Activated naive CD8-positive, alpha-beta T cell treated with anti-CD3 and anti-CD28 coated beads, Interleukin-2, amount 50 U/mL, for 24 hours (primary cell): ENCODE measurements at places on chromosomes 2 and 18.

DNA sequence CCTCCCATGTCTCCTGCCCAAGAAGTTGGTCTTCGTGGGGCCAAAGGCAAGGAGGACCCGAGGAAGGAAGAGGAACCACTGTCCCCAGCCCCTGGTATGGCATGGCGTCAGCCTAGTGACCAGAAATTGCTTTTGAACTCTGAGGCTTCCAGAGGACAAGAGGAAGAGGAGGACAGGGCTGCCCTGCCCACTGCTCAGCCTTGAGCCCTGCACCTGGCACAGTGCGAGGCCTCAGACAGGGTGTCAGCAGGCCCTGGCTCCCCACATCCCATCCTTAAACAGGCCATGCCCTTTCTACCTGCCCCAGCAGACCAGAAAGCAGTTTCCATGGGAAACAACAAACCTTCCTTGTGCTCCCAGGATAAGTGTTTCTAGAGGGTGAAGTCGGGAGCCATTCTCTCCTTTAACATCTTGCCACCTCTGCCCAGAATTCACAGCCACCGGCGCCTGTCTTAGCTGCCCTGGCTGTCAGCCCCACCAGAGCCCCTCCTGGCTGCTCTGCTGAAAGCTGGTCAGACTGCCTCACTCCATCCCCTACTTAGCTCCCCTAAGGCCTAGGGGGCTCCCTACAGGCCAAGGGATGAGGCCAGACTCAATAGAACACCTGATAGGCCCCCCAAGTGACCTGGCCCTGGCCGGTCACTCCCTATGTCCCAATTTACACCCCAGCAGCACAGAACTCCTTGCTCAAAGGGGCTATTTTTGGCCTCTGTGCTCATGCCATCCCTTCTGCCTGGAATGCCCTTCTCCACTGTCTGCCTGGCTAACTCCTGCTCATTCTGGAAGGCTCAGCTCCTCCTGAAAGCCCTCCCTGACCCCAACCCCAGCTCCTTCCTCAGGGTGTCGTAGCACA, 20.6 kb downstream of the ATOH8 start:
- DNase-seq: no peak

- no peak for DNase-seq
Observed at GRCh38 chr2:240572141-240573031, 4.1 kb downstream of the RNPEPL1 start.

DNA sequence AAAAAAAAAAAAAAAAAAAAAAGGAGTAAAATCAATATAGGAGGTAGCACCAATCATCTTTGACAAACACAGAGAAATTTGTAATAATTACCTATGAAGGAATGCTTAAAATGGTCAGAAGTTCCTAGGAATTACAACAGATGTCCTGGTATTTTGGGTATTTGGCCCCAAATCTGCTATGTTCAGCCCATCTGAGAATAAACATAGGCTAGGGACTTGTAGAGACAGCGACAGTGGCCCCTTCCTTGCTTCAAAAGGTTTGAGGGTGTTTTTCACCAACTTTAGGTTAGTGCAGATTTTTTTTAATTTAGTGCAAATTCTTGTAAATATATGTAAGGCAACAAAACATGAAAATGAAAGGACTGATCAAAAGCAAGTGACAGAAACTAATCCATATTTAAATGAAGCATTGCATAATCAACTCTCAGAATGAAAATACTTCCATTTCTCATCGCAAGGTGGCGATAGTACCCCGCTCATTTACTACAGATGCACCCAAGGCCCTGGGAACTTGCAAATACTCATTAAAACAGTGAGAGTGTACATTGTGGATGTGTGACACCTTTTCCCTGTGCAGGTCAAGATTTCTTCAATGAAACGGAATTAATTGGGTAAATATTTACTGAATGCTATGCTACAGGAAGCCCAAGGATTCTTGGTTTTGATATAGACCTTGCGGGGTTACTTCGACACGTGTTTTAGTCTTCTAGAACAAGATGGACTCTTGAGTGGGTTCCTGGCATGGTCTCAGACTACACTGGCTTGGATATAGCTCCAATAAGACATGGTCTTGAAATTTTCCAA, 44.6 kb downstream of the FAM124B start:
- DNase-seq: peak; percentile 56

DNA sequence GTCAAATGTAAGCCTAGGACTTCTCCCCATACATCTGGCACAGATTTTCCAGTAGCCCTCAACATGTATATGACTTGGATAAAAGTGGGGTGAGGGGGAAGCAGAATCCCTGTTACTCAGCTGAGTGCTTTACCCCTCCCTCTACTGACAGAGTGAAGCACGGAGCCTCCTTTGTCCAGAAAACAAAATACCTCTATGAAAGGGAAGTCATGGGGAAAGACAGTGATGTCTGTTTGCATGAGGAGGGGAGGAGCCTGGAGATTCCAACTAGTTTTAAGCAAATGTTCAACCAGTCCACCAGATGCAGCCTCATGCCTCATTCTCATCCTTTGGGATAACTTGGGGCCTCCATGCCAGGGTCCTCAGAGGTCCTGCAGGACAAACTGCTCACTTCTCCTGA, 203.9 kb downstream of the SMAD2 start:
- DNase-seq: no peak

DNA sequence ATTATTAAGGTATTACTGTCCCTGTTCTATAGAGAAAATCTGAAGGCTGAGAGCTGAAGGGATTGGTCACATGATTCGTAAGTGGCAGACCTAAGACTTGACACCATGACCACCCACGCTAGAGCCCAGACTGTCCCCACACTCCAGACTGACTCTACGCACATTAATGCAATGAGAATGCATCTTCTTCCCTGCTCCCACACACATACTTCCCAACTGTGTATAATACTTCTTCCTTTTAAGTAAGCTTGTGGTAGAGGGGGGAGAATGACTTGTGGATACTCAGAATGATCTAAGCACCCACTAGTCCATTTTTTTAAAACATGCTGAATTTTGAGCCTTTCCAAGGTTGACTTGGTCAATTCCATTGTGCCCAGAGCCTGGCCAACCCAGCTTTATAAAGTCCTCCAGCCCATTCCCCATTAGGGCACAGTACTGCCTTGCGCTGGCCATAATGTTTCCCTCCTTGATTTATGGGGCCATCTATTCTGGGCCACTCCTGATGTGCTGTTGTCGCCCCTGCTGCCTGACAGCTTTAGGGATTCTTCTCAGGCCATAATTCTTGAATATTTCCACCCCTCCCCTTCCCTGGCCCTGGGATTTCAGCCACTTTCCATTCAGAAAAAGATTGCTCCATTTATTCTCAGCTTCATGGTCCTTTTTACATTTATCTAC, 28.7 kb downstream of the ALK start:
- no peak for DNase-seq

- no peak for DNase-seq
Observed at GRCh38 chr2:122528061-122528460, 772.6 kb downstream of the TSN start.

DNA sequence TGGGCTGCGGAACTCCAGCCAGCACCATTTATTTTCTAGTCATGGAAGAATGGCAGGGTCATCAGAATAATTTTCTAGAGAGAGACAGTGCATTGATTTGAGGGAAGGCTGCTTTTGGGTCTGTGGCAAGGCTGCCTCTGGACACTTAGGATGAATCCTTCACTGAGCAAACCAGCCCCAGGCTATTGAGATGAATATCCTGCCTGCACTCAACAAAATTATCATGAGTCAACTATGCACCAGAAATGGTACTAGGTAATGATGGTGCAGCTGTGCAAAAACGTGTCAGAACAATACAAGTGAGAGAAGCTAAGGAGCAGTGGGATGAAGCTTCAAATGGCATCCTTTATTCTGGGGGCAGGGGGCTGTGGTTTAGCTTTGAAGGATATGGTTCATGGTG, 115.8 kb downstream of the SPHKAP start:
- DNase-seq: no peak

DNA sequence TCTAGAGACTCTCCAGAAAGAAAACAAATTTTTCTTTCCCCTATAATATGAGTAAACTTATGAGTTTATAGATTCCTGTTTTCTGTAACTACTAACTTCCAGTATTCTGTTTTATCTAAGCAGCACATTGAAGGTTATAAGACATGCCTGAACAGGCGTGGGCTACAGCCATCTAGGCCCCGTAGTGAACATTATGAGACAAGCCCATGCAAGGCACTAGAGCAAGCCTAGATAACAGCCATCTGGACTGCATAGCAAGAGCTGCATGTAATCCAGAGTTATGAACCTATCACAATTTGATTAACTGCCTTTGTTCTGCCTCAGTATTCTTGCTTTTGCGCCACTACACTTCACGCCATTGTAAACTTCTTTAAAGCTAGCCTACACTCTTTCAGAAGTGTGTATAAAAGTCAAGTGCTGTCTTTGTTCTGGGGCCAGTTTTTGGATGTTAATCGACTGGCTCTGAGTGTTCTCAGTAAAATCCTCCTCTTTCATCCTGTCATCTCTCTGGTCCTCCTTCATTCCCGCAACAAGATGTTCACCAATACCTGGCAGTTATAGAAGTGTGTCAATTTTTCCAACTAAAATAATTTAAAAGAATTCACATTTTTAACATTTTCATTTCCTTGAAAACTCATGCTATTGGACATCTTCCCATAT, 3.0 kb upstream of the SULT1C3 start:
- no peak for DNase-seq

GRCh38 chr2:187543488-187543887, 10.7 kb downstream of the TFPI start:
- DNase-seq: no peak

DNA sequence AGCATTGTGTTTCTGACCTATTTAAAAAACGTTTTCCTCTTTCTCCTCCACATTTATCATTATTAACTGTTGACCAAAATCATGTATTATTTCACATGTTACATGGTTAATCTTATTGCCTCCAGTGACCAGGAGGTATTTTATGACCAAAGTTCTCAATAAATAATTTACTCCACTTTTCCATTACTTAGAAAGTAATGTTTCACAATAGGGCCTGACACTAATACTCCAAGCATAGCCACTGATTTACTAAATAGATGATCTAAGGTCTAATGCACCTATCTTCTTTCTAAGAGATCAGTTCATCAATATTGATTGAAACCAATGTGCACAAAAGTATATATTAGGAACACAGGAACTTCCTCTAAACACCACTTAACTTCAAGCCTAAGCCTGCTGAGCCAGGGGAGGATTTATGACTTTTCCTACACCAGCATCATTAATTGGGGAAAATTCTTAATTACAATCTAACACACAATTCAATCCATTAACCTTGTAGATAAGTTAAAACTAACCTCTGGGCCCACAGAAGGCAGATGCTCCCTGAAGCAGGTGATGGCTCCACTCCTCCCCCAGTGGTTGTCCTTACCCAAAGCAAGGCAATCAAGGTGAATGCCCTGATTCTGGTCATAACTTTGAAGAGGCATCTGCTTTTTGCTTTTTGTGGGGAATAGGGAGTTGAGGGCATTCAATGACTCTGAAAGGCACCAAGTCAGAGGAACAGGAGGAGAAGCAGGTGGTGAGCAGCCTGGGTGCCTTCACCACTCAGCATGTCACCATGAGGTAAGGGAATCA, 33.9 kb downstream of the RBMS1 start:
- DNase-seq: no peak

DNA sequence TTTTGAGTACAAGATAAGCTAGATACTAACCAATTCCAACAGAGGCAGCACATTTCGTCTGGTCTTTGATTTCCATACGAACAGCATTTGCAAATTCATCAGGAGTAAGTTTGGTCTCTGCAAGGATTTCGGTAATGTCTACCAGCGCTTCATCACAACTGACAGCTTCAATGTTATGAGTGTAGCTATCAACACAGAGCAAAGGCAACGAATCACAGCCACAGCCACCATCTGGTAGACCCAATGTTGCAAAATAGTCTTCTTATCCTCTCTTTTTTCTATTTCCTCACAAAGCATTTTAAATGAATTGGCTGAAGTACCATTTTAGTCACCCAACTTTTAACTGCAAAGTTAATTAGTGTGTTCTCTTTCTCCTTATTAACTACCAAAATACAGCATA, 68.3 kb downstream of the REV1 start:
- DNase-seq: no peak

GRCh38 chr18:2609604-2610003, 38.2 kb downstream of the NDC80 start:
- no peak for DNase-seq

- DNase-seq: no peak
Observed at GRCh38 chr2:120902592-120902991, 166.9 kb downstream of the GLI2 start.

DNA sequence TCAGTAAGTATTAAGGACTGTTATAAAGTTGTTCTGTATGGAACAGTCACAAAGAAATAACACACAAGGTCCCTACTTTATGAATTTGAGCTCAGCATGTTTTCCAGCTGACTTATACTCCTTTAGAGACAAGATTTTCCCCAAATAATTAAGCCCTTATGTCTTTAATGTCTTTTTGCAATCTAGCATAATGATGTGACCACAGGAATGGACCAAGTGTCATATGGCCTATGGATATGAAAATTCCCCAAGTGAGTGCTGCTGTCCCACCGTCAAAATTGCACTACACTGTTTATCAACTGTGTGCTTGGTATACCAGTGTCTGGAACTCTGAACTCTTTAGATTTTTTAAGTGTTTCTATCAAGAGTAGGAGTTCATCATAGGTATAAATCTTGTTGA, 369.6 kb downstream of the PID1 start:
- no peak for DNase-seq

GRCh38 chr2:10136101-10136934, 13.8 kb downstream of the RRM2 start:
- no peak for DNase-seq

- DNase-seq: no peak
Observed at GRCh38 chr18:11112286-11112685, 37.1 kb downstream of the PIEZO2 start.

- no peak for DNase-seq
Observed at GRCh38 chr2:224948859-224949258, 93.4 kb downstream of the DOCK10 start.

DNA sequence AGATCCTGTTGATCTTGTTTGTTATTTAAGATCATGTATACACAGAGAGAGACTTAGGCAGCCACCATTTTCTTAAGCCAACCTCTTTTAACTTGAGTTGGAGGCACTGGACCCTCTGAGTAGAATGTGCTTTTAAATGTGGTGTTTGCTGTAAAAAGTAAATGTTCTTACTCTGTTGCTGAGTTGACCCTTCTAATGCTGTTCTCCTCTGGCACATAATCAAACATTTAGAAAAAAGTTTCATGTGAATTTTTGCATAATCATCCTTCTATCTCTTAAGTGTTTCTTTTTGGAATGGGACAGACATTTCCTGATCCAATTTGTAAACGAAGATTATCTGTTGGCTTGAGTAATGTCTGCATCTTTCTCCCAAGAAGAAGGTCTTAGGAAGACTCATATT, 255.1 kb upstream of the ETAA1 start:
- DNase-seq: no peak

GRCh38 chr18:28816155-28816554, 639.2 kb upstream of the CDH2 start:
- DNase-seq: no peak
